Mesendoderm (in vitro differentiated cells): ENCODE measurements at places on chromosomes 11 and 22.

- H3K4me3 ChIP-seq, result no peak overlapping the region
- no peaks in the 10 kb centered on the region for H3K27me3 ChIP-seq
- peak; percentile 14 for DNase-seq
Measured at GRCh38 chr11:109267293-109268095, 154.5 kb upstream of the C11orf87 start.

DNA sequence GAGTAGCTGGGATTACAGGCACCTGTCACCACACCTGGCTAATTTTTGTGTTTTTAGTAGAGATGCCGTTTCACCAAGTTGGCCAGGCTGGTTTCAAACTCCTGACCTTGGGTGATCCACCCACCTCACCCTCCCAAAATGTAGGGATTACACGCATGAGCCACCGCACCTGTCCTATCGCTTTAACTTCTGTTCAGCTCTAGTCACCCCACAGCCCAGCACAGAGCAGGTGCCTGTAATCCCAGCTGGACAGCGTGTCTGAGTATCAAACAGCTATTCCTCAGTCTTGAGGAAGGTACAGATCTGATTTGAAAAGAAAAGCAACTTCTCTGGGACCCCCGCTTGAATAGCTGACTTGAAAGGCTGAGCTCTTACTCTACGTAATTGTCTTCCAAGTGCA, 149.1 kb downstream of the CTTN start:
- H3K27me3 ChIP-seq, result no peaks in the 10 kb centered on the region
- no peak overlapping the region for H3K27ac ChIP-seq
- H3K4me1 ChIP-seq, result peaks cover 3% of the 10 kb centered on the region
- no peaks in the 10 kb centered on the region for H3K36me3 ChIP-seq
- H3K4me3 ChIP-seq, result no peak overlapping the region

GRCh38 chr22:24190596-24191208, 9.4 kb downstream of the SUSD2 start:
- H3K27me3 ChIP-seq, result no peaks in the 10 kb centered on the region
- no peak overlapping the region for H3K27ac ChIP-seq
- H3K4me1 ChIP-seq, result no peaks in the 10 kb centered on the region
- no peak for DNase-seq
- no peaks in the 10 kb centered on the region for H3K36me3 ChIP-seq
- H3K4me3 ChIP-seq, result no peak overlapping the region

DNA sequence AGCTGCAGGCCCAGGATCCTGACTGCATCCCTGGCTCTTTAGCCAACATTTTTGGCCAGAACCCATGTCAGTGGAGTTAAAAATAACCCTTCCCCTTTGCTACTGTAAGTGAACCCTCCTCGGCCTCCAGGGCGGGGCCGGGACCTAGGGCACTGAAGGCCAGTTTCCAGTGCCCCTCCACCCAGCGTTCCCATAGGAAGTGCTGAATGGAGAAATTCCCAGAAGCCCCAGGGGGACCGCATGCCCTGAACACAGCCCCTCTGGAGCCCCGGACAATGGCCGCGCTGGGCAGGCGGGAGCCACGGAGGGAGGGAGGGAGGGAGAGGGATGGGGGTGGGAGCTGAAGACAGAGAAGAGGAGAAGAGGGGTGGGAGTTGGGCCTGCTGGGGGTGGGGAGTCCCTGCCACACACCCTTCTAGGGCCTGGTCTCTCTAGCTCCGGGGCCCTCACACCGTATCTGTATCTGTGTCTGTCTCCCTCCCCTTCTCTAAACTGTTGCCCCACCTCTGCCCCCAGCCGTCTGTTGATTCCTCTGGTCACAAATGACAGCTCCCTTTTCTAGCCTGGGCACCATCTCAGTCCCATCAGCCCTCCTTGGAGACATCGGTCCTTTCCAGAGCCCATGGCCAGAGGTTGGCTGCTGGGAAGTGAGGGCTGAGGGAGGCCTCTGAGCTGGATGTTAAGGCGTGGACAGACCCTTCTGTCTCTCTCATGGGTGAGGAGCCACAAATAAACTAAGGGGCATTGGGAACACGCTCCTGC, 10.9 kb downstream of the PDGFB start:
- H3K4me1 ChIP-seq, result peaks cover 15% of the 10 kb centered on the region
- no peaks in the 10 kb centered on the region for H3K27me3 ChIP-seq
- no peaks in the 10 kb centered on the region for H3K36me3 ChIP-seq
- no peak for DNase-seq

DNA sequence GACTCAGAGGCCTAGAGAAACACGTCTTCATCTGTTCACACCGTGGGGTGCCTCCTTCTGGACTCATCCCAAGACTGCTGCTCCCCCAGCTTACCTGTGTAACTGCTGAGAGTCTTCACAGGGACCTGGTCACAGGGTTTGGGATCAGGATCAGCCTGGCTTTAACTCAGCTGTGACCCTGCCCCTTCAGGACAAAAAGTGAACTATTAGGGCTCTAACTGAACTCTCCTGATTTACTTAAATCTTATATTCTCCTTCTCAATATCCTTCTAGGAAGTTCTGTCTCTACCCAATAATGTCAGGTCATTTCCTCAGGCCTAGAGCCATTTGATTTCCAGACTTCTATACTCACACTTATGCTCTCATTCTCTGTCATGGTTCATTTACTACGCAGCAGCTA, 108.4 kb downstream of the ZNF280B start:
- no peak overlapping the region for H3K4me3 ChIP-seq
- H3K27me3 ChIP-seq, result no peaks in the 10 kb centered on the region
- H3K4me1 ChIP-seq, result no peaks in the 10 kb centered on the region
- no peaks in the 10 kb centered on the region for H3K36me3 ChIP-seq
- H3K27ac ChIP-seq, result no peak overlapping the region

GRCh38 chr11:78168539-78169477, 19.6 kb downstream of the KCTD21 start:
- no peak overlapping the region for H3K27ac ChIP-seq
- no peak overlapping the region for H3K4me3 ChIP-seq
- H3K27me3 ChIP-seq, result no peaks in the 10 kb centered on the region
- peaks cover 3% of the 10 kb centered on the region for H3K4me1 ChIP-seq
- H3K36me3 ChIP-seq, result no peaks in the 10 kb centered on the region

DNA sequence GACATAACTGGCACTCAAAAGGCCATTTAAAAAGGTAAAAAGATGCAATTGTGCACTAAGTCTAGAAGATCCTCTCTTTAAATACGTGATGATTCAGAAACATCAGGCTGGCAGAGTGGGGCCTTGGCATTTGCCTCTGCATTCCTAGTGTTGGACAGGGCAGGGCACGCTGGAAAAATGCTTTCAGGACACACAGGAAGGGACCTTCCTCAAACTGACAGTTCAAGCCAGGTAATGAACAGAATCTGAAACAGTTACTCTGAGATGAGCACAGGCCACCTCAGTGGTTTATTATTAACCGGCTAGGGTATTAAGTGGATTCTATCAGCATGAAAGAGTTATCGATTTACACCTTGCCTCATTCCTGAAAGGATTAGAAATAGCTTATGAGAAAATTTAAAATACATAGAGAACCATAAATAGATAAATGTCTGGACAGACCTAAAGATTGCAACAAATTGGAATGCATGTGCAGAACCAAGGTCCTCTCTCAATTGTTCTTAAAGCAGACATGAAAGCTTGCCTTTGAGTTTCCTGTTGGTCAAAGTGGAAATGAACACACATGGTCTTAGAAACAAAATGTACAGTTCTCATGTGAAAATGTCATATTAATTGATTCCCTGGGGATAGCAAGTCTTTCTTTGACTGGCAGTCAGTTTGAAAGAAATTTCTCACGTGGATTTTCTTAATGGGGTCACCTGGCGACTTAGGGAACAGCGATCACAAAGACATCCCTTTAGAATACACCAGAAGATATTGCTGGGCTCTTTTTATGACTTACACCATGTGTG, 21.5 kb upstream of the CSNK2A3 start:
- H3K27ac ChIP-seq, result no peak overlapping the region
- H3K36me3 ChIP-seq, result no peaks in the 10 kb centered on the region
- no peaks in the 10 kb centered on the region for H3K27me3 ChIP-seq
- no peak overlapping the region for H3K4me3 ChIP-seq

DNA sequence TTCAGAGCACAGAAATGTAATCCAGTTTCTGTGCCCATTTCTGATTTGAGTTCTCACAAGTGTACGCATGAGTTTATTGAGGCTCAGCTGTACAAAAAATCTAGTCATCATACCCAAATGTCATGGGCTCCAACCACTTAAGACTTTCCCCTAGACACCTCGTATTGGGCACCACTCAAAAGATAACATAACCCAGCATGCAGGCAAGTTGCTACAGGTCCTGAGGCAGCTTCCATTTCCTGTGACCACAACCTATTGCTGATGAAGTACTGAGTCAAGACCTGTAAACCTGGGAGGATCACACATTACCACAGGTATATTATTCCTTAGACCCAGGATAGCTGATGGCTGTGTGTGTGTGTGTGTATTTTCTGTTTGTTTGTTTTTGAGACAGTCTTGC, 95.2 kb downstream of the MRTFA start:
- H3K4me1 ChIP-seq, result no peaks in the 10 kb centered on the region
- H3K27me3 ChIP-seq, result no peaks in the 10 kb centered on the region
- no peak overlapping the region for H3K4me3 ChIP-seq
- no peaks in the 10 kb centered on the region for H3K36me3 ChIP-seq

DNA sequence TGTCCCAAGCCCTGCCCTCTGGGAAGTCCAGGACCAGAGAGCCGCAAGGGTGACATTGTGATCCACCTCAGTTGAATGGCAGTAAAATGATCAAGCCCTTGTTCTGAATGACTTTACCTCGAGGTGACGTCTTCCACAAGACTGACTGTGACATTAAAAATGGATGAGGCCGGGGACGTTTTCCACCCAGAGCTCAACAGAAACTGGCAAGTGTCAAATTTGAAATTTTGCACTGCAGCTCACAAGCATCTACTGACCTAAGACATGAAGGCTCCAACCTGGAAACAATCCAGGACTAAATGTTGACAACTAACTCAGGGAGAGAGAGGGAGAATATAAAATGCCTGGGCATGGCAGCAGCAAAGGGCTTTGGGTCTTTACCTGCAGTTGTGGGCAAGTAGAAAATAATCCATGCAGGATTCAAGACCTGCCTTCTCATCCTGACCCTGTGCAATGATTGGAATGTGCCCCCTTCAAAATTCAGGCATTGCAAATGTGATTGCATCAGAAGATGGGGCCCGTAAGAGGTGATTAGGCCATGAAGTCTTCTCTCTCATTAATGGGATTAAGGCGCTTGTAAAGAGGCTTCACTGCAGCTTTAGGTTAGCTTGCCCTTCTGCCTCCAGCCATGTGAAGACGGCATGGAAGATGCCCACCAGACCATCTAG, 33.6 kb upstream of the CLMP start:
- no peaks in the 10 kb centered on the region for H3K27me3 ChIP-seq
- peaks cover 5% of the 10 kb centered on the region for H3K4me1 ChIP-seq
- no peaks in the 10 kb centered on the region for H3K36me3 ChIP-seq
- DNase-seq, result peak; percentile 84
- H3K4me3 ChIP-seq, result no peak overlapping the region

DNA sequence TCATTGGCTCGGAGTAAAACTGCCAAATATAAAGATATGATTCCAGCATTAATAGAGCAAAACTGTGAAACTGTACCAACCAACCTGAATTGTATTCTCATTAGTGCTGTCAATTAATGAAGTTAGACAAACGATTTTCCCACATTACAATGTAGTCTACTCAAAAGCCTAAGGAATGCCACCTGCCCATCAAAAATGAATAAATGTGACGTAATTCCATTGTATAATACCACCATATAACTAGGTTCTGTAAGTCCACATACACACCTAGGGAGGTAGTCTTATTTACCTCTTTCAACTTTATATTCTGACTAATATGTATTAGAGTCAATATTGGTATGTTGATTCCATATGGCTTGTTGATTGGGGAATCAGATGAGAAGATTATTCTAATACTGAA, 76.2 kb downstream of the FAM76B start:
- DNase-seq, result no peak
- no peaks in the 10 kb centered on the region for H3K4me1 ChIP-seq
- no peaks in the 10 kb centered on the region for H3K36me3 ChIP-seq
- H3K27me3 ChIP-seq, result no peaks in the 10 kb centered on the region

DNA sequence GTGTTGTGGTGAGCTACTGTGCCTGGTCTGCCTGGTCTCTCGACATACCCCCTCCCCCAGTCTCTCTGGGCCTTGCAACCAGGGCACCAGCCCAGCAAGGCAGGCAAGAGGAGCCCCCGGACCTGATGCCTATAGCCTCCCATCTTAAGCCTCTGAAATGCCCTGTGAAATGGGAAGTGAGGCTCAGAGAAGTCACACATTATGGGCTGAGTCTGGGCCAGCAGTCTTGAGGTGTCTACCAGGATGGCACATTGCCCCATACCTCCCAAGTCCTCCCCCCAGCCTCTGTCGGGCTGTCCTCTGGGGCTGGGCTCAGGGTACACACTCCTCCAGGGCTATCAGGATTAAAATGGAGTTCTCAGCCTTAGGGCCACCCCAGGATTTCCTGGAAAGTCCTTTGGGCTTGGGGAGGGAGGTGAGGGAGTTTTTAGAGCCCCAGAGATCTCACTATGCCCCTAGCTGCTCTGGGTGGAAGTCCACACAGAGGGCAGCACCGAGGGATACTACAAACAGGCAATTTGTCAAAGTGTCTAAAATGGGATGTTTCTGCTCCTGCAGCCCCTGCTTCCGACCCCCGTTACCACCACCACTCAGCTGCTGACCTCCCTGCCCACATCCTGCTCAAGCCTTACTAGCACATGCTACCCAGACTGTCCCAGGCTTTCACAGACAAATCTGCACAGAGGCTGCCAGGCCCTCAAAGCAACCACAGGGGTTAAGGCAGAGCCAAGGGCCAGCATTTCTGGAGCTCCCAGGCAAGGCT, 3.1 kb upstream of the SH3BP1 start:
- H3K27ac ChIP-seq, result peak overlapping the region; percentile 18
- H3K36me3 ChIP-seq, result no peaks in the 10 kb centered on the region
- peak; percentile 67 for DNase-seq
- peaks cover 14% of the 10 kb centered on the region for H3K4me1 ChIP-seq

DNA sequence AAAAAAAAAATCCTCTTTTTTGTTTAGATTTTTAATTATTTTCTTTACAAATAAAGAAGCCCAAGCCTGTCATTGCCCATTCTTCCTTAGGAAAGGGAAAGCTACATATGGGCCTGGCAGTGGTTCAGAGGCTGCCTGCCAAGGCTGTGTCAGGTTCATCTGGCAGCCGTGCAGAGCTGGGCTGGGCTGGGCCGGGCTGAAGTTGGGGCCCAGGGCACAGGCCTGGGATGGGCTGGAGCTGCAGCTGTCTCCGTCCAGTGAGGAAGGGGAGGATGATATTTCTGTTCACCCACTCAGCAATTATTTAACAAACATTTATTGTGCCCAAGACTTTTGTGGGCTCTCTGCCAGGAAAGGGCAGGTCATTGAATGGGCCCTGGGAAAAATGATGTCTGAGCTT, 4.6 kb downstream of the PRR5L start:
- H3K27ac ChIP-seq, result no peak overlapping the region
- no peaks in the 10 kb centered on the region for H3K4me1 ChIP-seq
- H3K36me3 ChIP-seq, result no peaks in the 10 kb centered on the region

DNA sequence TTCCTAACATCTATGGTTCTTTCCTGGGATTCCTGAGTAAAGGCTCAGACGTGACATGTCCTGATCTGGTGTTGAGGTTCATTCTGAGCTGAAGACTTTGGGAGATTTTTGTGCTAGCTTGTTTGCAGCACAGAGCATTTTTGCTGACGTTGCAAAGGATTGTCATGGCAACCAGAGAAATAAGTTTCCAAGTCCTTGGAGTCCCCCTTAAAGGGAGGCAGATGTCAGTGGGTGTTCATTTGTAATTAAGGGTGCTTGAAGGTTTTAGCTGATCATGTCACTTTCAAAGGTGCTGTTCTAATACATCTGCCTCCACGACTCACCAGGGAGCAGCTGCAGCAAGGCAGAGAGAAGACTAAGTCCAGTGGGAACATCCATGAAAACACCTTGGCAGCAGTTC, 5.4 kb upstream of the SYN3 start:
- no peaks in the 10 kb centered on the region for H3K4me1 ChIP-seq
- no peak overlapping the region for H3K4me3 ChIP-seq
- H3K27ac ChIP-seq, result no peak overlapping the region
- H3K27me3 ChIP-seq, result no peaks in the 10 kb centered on the region
- H3K36me3 ChIP-seq, result no peaks in the 10 kb centered on the region
